Fibroblast of villous mesenchyme (primary cell): ENCODE measurements at places on chromosomes 2 and 18.

GRCh38 chr2:160721089-160722040 lies 227.8 kb upstream of the RBMS1 start:
- no peak for DNase-seq

DNA sequence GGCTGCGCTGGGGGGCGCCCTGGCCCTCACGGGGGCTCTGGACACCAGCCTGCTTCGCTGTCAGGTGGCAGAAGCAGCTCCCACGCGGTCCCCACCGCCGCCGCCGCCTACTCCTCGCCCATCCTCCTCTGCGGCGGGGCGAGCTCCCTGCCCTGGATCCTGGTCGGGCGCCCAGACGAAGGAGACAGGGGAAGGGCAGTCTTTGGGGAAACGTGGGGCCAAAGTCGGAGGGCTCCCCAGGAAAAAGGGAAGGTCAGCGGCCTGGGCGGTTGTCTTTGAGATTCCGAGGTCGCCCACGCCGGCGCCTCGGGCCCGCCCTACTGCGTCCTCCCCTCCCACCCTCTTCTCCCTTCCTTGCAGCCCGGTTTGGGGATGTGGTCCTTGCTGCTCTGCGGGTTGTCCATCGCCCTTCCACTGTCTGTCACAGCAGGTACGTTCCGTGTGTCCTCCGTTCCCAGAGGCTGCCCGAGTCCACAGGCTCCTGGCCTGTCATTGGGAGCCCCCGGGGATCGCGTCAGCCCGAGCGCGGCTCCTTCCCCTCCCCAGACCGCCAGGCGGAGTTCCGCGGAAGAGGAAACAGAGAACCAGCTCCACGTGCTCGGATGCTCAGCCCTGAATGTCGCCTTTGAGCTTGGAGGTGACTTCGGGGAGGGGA lies 800 bp downstream of the IL1RL2 start:
- DNase-seq: peak; percentile 59

- DNase-seq: peak; percentile 0
Measured at GRCh38 chr2:63124218-63124617, 73.6 kb downstream of the OTX1 start.

DNA sequence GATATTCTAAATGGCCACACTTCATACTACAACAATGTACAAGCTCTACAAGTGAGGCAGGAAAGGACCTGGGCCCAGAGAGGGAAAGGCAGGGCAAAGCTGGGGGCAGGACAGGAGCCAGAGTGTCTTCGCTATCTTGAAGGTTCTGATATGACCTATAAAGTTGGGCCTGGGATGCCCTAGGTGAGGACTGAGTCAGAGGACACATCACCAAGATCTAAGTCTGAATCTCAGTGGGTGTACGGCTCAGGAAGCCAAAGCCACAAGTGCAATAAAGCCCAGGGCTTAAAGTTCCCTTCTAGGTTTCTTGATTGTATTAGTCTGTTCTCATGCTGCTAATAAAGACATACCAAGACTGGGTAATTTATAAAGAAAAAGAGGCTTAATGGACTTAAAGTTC lies 219.1 kb downstream of the ALK start:
- DNase-seq: no peak

DNA sequence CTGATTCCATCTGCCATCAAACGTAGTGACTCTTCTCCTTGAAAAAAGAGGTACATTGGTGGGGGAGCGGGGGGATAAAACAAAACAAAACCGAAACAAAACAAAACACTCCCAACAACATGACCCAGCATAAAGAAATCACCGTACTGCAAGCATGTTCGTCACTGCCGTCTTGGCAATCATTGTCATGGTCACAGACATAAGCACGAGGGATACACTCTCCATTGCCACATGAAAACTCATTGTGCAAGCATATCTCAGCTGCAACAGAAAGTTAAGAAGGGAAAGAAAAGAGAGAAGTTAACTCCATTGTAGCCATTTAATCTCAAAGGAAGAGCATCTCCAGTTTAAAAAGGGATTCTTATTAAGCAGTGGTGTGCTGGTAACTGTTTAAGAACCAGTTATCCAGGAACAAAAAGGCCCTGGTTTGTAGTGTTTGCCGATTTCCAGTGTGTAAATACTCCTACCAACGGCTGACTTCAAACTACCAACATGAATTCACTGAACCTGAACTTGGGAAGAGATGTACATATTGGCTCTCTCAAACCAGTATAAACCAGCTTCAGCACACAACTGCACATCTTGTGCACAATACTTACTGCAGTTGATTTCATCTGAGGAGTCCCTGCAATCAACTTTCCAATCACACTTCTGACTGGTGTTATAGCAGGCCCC lies 68.2 kb downstream of the LRP2 start:
- DNase-seq: no peak

GRCh38 chr2:29618024-29618423 lies 303.4 kb downstream of the ALK start:
- no peak for DNase-seq

DNA sequence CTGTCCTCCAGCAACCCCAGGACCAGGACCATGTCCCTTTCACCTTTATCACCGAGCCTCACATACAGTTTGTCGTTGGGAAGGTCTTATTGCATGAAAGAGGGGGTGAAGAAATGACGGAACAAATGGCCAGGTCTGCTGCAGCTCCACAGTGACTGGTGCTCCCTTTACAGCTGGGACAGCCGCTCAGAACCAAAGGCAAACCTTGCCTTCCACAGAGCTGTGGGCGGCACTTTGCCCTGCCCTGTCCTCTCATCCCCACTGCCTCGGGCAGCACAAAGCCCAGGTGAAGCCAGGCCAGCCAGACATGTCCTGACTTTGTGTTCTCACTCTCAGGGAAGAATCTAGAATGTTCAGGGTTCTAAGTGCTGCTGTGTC lies 961 bp downstream of the GPR55 start:
- no peak for DNase-seq

DNA sequence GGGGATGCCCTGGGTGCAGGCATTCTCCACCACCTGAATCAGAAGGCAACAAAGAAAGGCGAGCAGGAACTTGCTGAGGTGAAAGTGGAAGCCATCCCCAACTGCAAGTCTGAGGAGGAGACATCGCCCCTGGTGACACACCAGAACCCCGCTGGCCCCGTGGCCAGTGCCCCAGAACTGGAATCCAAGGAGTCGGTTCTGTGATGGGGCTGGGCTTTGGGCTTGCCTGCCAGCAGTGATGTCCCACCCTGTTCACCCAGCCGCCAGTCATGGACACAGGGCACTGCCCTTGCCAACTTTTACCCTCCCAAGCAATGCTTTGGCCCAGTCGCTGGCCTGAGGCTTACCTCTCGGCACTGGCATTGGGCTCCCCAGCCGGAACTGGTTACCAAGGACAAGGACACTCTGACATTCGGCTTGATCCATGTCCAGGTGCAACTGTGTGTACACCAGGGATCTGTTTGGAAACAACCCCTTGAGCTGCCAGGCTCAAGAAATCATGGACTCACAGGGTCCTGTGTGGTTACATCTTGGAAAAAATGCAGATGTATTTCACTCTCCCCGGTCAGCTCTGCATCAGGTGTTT lies 31.8 kb downstream of the SLC1A4 start:
- DNase-seq: no peak

- peak; percentile 95 for DNase-seq
Measured at GRCh38 chr2:127386764-127387654, 766 bp downstream of the MAP3K2 start.

- peak; percentile 22 for DNase-seq
Measured at GRCh38 chr2:76870011-76870410, 652.2 kb downstream of the LRRTM4 start.

DNA sequence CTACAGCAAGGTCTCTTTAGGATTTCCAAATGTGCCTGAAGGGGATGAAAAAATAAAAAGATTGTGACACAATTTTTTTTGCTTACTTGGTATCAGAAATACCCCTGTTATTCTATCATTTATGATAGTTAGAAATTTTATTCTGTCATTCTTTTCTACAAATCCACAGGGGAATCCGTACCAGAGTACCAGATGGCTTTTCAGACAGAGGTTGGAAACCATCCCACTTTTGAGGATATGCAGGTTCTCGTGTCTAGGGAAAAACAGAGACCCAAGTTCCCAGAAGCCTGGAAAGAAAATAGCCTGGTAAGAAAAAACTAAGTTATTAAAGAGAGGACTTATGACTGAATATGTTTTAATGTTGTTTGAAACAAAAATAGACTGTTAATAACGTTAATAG lies 92.6 kb upstream of the FAM117B start:
- peak; percentile 62 for DNase-seq

DNA sequence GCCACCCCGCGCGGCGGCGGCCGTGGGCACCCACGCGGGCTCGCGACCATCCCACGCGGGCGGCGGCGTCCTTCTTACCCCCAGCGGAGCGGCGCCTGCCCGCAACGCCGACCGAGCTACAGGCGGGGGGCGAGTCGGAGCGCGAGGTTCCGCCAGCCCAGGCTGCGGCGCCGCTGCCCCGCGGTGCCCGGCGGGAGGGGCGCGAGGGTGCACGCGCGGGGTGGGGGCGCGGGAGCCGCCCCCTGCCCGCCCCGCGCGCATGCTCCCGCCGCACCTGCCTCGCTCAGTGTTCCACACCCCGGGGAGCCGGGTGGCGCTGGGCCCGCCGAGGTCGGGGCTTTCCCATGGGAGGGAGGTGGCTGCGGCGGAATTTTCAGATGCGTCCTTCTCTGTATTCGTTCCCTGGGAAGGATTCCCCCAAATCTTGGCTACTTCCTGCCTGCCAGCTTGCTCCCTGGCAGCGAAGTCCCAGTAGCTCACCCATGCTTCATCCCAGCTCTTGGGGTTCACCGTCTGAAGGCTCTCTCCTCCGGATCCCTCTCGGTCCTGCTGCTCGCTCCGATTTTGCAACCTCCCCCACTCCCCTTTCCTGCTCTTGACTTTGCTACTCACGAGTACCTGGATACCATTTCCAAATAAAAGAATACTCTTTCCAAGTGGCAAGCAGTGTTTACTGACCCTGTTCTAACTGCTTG lies at the start of gene L3MBTL4:
L3MBTL4 (minus strand) TSS at position 189 of the 695 bp plus-strand sequence. CDS start 103,286 bp downstream, outside the sequence.
- no peak for DNase-seq

- DNase-seq: peak; percentile 57
Measured at GRCh38 chr2:107064750-107065149, 178.8 kb upstream of the ST6GAL2 start.

GRCh38 chr2:239762106-239762505 lies 263.0 kb downstream of the NDUFA10 start:
- no peak for DNase-seq

GRCh38 chr2:238895361-238895882 lies 47.5 kb downstream of the TWIST2 start:
- DNase-seq: no peak
